ENCODE measurements at places on chromosomes 6 and 20. TPM values are rescaled to one million over a fixed set of nuclear protein-coding genes. Genes with fewer than 3 reads are reported as not detected.

Gene ADGRF5
- 0.01 TPM for polyA plus RNA-seq

Gene FAM229B
- polyA plus RNA-seq: 3.5 TPM

Gene CDH26
- polyA plus RNA-seq: 0.46 TPM

Gene RGS17
- 3.4 TPM for polyA plus RNA-seq

Gene RAMACL
- 0.15 TPM for polyA plus RNA-seq

Gene RAB44
- 0.02 TPM for polyA plus RNA-seq

Gene MAS1
- not detected for polyA plus RNA-seq

Gene DDO
- polyA plus RNA-seq: 0.40 TPM

Gene OR2B6
- polyA plus RNA-seq: not detected

Gene CD93
- not detected for polyA plus RNA-seq
